ENCODE measurements at places on chromosomes 16 and 17. TPM values are rescaled to one million over a fixed set of nuclear protein-coding genes. Genes with fewer than 3 reads are reported as not detected.

- H3K27me3 ChIP-seq: no peaks in the 10 kb centered on the region
- H3K4me3 ChIP-seq: no peak overlapping the region
- no peaks in the 10 kb centered on the region for H3K36me3 ChIP-seq
- DNase-seq: no peak
- 0 out of 2 replicates have a peak, but pooled peaks cover 12% of the 10 kb centered on the region for H3K4me1 ChIP-seq
These were observed 5.6 kb downstream of the CACNG4 start for GRCh38 chr17:66970140-66970539.

DNA sequence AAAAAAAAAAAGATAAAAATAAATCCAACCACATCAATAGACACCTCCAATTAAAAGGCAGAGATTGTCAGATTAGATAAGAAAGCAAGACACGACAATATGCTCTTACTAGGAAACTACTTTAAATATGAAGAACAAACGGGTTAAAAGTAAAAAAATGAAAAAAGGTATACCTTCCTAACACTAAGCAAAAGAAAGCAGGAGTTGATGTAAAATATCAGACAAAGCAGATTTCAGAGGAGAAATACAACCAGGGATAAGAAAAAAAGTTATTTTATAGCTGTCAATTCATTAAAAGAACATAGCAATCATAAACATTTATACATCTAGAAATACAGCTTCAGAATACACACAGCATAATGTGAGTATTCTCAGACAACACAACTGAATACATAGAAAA, 49.7 kb upstream of the CCDC182 start:
- no peaks in the 10 kb centered on the region for H3K4me1 ChIP-seq
- no peak overlapping the region for H3K27ac ChIP-seq
- no peak overlapping the region for H3K4me3 ChIP-seq
- H3K36me3 ChIP-seq: no peaks in the 10 kb centered on the region
- DNase-seq: no peak
- H3K27me3 ChIP-seq: peaks cover 70% of the 10 kb centered on the region

- H3K27ac ChIP-seq: no peak overlapping the region
- no peak overlapping the region for H3K4me3 ChIP-seq
- peaks cover 81% of the 10 kb centered on the region for H3K27me3 ChIP-seq
- no peaks in the 10 kb centered on the region for H3K36me3 ChIP-seq
- H3K4me1 ChIP-seq: no peaks in the 10 kb centered on the region
These were observed 55.2 kb downstream of the C16orf78 start for GRCh38 chr16:49428808-49429207.

DNA sequence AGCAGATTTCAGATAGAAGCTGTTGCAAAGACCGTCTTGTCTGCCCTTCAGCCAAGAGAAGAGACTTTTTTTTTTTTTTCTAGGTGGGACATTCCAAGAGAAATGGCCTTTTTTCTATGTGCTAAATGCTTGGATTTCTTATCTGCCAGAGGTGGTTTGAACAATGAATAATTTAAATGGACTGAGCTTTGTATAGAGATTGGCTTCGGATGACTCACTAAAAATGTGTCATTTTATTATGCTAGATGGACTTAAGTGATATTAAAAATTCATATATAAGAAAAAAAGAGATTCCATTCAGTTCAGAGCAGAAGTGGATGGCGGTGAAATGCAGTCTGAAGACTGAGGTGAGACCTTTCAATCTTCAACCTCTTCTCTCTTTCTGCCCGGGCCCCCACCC, 58.4 kb downstream of the MEAK7 start:
- no peak overlapping the region for H3K27ac ChIP-seq
- H3K4me3 ChIP-seq: no peak overlapping the region
- no peaks in the 10 kb centered on the region for H3K4me1 ChIP-seq
- H3K27me3 ChIP-seq: no peaks in the 10 kb centered on the region
- no peaks in the 10 kb centered on the region for H3K36me3 ChIP-seq
- no peak for DNase-seq

DNA sequence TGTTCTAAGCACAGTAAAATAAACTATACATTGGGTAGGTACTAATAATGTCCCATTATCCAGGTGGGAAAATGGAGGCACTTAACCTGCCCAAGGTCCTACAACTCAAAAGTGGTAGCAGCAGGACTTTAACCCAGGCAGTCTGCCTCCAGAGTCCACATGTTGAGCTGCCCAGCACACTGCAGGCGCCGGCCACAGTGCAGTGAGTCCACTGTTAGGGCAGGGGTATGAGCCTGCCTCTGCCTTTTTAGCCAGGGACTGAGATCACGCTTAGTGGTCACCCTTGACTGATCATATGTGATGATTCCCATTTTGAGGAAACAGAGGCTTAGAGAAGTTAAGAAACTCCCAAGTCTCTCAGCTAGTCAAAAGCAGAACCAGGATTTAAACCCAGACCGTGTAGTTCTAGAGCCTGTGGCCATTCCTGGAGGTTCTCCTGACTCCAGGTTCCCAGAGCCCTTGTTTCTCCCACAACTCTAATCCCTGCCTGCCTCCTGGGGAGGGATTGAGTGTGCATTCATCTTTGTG, 8.4 kb downstream of the CES1 start:
- no peak for DNase-seq
- H3K4me1 ChIP-seq: 0 out of 2 replicates have a peak, but pooled peaks cover 5% of the 10 kb centered on the region
- H3K36me3 ChIP-seq: no peaks in the 10 kb centered on the region

The CCL23 gene
- not detected for total RNA-seq
